T-helper 2 cell treated with Interferon-gamma antibody and Interleukin-4, amounts not matched to agents 100 ng/mL and 5 ng/mL, for 36 hours (primary cell): ENCODE measurements at places on chromosomes 16 and 17. TPM values are rescaled to one million over a fixed set of nuclear protein-coding genes. Genes with fewer than 3 reads are reported as not detected.

The CTRB2 gene
- not detected in 2 replicates for total RNA-seq

The C1QTNF8 gene
- total RNA-seq: not detected in 2 replicates

The EXOC3L1 gene
- 0.09 TPM in 1 of 2 replicates, not detected in the other for total RNA-seq

The GSG1L gene
- 0.23 TPM in 1 of 2 replicates, not detected in the other for total RNA-seq
